ENCODE measurements at places on chromosomes 2 and 18.

- no peak for DNase-seq
These were observed 23.1 kb downstream of the SERPINB11 start for GRCh38 chr18:63725682-63726480.

DNA sequence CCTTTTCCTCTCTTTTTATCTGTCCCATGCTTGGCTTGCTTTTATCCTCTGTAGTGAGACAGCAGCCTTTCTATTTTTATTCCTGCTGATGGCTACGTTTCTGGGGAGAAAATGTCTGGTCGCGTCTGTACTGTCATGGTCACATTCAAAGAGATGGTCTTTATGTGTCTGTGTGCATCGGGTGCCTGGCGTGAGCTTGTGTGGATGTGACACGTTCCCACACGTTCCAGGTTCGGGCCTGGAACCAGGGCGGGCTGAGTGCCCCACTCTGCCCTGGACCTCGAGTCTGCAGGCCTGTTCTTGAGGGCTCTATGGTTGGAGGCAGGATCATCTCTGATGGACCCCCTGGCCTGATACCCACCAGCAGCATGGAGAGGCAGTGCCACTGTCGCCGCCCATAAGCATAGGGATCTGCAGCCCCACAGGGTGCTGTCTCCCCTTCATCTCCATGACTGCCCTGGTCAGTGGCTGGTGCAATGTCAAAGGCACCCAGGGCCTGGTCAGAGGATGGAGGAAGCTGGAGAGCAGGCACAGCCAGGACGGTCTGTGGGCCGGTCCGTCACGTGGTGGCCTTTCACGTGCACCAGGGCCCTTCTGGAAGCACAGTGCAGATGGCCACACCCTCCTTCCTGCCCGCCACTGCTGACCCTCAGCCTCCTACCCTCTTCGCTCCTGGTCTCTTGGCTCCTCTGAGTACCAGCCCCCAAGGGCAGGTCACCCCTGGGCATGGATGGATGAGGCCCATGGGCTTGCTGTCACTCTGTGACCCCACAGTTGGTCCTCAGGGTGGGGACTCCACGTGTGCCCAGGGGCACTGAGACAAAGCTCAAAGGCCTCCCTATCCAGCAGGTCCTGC, 149.2 kb upstream of the TWIST2 start:
- DNase-seq: no peak

DNA sequence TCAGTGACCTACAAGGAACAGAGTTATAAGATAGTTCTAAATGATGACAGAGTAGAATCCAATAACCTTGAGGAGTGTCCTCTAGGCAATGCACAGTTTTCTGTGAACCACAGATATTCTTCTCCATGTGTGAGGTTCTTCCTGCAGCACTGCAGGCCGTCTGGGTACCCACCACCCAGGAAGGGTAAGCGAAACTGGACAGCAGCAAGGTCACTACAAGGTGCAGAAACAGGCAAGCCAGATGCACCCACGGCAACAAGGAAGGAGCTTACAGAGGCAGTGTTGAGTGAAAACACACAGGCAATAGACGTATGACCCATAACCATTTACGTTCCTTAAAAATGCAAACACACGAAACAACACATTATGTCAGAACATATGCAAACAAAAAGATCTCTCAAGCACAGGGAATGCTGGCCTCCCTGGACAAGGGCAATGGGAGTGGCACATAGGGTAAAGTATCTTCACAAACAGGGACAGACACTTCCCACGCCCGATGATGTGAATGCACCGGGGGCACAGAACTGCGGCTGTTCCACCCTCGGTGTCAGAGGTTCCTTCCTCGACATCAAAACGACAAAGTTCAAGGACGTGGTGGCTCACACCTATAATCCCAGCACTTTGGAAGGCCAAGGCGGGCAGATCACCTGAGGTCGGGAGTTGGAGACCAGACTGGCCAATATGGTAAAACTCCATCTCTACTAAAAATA, 84.1 kb downstream of the NDUFA10 start:
- DNase-seq: peak; percentile 22

DNA sequence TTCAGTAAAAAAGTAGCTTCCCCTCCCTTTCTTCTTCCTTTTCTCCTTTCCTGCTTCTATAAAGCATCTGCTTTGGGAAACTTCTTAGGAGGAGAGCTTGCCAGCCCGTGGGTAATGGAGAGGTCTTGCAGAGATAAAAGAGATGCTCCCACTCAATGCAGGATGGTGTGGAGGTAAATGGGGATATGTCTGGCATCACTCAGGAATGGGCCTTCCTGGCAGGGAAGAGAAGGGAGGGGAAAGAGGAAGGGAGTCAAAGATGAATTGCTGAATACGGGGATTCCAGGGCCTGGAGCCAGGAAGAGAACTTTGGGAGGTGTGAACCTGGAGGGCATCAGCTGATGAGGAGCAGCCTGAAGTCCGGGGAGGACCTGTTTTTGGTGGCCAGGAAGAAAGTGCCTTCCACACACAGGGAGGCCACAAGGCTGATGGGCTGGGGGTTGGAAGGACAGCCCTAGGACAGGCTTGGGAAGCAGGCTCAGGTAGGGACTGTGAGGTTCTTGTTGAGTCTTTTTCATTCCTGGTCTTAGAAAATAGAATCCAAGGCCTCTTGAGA, 25.2 kb downstream of the IL1B start:
- no peak for DNase-seq

GRCh38 chr2:14861181-14861580, 228.7 kb downstream of the LRATD1 start:
- DNase-seq: no peak

- DNase-seq: no peak
These were observed 982.1 kb downstream of the TSN start for GRCh38 chr2:122737429-122738077.

- no peak for DNase-seq
These were observed 338.3 kb downstream of the DYSF start for GRCh38 chr2:71791501-71792135.

GRCh38 chr2:36965751-36966369, 476 bp downstream of the STRN start:
- DNase-seq: peak; percentile 77

- no peak for DNase-seq
These were observed 262.5 kb upstream of the ST6GAL2 start for GRCh38 chr2:107148496-107148895.

DNA sequence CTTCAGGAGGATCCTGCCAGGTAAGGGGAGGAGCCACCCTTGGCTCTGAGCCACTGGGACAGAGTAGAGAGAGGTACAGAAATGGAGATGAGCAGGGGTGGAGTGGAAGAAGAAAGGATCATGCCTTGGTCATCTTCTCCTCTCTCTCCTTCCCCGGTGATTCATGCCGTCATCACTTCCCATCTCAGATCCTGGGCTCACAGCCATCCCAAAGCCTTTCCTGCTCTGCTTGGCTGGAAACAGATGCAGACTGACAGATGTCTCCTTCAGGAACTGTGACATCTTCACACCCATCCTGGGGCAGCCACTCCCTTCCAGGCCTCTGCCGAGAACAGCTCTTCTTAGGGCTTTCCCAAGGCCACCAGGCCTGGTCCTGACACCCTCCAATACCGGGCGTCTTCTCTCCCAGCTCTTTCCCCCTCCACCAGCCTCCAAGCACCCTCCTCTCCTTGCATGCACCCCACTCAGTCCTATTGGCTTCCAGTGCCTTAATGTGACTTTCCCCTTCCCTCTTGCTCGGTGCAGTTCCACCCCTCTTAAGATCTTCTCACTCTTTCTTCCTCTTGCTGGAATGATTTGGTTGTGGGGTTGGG, 58.3 kb upstream of the TNP1 start:
- no peak for DNase-seq

DNA sequence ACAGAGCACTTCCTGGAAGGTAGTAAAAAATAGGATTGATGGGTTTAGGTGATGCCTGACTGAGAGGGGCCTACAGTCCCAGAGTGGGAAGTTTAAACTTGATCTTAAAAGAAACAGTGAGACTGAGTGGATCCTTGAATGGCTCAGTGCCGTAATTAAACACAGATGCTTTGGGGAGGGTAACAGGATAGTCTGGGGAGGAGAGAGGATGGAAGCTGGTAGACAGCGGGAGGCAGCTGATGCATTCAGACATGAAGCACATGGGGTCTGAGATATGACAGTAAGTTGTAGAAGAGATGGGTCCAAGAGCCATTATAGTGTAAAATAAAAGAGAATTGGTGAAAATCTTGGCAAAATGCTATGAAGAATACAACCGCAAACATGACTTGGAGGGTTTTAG, 54.4 kb downstream of the AOX1 start:
- DNase-seq: no peak

DNA sequence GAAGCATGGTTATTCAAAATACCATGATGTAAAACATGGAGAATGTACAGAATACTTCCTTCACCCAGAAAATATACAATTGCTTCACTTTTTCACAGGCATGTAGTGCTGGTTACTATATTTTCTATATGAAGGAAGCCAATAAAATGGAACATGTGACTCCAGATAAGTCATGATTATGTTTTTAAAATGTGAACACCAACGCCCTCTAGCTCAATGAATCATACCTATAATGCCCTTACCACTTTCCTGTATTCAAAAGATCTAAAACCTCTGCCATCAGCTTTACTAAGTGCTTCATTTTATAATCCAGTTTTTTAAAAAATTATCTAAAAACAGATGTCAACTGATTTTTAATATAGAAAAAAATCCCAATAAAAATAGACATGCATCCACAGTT, 59.9 kb downstream of the SMAD2 start:
- DNase-seq: no peak

GRCh38 chr2:127762846-127763245, 48.1 kb downstream of the WDR33 start:
- no peak for DNase-seq

DNA sequence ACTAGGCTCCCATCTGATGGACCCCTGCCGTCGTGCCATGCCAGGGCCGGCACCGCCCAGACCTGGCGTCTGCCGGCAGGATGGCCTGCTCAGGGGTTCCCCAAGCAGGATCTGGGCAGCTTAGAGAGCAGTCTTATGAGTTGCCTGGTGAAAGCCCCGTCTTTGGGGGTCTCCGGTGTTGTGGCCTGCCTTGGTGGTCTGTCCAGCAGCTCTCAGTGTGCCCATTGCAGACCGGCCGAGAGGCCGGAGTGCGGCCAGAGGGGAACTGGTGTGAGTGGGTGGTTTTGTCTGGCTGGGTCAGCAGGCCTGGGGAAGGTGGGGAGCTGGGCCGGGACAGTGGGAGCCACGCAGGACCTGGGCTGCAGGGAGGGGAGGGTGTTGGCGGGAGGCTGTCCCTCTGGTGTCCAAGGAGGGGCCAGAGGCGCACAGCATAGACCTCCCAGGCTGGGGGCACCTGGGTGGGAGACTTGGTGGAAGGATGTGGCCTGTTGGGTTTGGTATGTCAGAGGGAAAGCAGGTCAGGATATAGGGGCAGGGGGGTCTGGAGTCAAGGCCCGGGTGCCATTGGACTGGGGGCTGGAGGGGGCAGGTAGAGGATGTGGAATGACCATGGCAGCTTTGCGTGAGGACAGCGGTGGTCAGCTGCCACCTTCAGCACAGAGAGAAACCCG, 16.5 kb downstream of the GPC1 start:
- DNase-seq: no peak

DNA sequence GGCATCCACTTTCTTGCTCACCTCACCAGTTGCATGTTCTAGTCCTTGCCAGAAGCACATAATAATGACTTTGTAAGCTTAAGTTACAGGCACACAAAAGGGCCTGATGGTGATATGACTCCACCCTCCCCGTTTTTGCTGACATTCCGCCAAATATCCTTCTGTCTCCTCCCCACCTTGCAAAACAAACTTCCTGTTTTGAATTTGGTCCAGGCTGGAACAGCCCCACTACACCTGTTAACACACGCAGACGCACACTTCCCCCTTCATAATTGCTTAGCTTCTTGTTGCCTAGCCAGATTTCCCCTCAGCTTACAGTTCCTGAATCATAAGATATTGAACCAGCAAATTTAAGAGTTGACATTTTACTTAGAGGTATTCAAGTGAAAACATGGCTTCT, at the start of gene MGAT5:
MGAT5 (plus strand) TSS at position 269 of the 400 bp plus-strand sequence. CDS start 332 bp downstream, outside the sequence.
- DNase-seq: no peak

GRCh38 chr18:24914171-24914525, 437.8 kb downstream of the ZNF521 start:
- DNase-seq: no peak

GRCh38 chr2:126748188-126748760, 92.3 kb downstream of the GYPC start:
- no peak for DNase-seq

DNA sequence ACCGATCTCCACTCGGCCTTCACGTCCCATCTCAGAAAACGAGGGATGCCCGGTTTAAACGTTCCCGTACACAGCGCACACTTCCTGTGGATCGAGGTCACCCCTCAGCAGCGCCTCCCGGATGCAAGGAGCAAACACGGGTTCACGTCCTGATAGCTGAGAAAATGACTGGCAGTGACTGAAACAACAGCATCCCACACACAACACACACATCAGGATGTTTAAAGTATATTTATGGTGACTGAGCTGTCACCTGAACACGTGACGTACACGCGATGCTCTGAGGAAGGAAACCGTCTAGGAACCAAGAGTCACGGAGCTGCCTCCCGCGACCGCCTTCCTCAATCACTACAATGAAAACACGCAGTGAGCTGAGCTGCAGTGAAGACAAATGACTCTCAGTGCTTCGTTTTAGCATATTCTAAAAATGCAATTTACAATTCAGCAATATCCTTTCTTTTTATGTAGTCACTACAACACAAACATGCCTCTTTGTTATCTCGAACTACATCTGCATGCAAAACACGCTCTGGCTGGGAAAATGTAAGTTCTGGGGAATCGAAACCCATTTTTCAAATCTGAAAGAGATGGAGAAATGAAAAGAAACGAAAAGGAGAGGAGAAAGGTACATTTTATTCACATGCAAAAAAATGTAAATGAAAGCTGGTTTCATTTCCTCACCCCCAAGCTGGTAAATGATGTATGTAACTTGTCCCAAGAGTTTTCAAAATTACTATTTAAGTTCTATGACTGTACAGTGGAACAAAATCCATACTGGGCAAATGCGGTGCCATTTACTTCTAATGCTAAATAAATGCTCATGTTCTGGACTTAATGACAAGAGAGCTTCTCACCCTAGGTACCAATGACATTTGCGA, 19.8 kb downstream of the HDAC4 start:
- peak; percentile 62 for DNase-seq

DNA sequence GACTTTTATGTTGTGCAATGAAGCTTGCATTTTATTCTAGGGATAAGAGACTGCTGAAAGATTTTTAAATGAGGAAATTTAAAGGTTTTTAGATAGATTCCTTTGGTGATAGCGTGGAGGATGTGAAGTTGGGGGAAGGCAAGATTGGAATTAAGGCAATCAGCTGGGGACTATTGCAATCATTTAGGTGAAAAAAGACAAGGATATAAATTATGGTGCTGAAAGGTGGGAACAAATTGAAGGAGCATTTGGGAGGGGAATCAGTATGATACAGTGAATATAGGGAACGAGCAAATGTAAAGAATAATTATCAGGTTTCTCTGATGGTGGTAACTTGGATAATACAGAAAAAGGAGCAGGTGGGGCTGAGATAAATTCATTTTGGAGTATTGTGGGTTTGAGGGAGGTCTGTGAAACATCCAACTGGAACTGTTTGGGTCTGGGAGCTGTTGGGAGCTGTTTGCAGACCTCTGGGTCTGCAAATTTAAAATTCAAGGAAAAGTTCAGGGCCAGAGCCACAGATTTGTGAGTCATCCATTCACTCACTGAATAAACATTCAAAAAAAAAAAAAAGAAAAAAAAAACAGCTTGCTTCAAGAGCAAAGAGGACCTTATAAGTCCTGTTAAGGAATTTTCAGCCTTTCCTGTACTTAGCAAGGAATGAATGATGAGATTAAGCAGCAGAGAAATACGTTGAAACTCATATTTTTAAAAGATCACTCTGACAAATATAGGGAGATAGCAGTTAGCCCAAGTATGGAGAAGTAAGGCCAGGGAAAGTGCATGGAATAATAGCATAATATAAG, 257.5 kb upstream of the FN1 start:
- no peak for DNase-seq

Measured in sciatic nerve (tissue), 2 donors.